ENCODE measurements at places on chromosomes 3 and 15. TPM values are rescaled to one million over a fixed set of nuclear protein-coding genes. Genes with fewer than 3 reads are reported as not detected.

DNA sequence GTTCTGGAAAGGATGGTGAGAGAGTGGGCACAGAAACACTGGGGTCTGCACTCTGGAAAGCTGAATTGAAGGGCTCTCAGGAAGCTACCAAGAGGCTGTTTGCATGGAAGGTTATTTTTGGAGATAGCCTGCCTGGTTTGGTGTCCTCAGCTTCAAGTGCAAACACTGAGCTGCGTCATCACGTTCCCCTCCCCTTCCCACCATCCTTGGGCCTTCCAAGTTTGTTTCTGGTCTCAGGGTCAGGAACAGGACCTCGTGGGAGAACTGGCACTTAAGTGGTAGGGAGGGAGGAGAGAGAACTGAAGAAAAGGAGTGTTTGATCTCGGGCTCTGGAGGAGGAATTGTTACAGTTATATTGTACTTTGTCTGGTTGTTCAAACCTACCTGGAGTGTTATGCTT is 10.6 kb downstream of the ST6GAL1 start:
- no peak for DNase-seq
- peak overlapping the region; percentile 91 for H3K27ac ChIP-seq
- H3K4me1 ChIP-seq: peaks cover 57% of the 10 kb centered on the region
- no peaks in the 10 kb centered on the region for H3K27me3 ChIP-seq
- no peaks in the 10 kb centered on the region for H3K36me3 ChIP-seq

GRCh38 chr15:66369773-66370651 is 13.5 kb upstream of the TIPIN start:
- H3K27ac ChIP-seq: no peak overlapping the region
- H3K4me3 ChIP-seq: no peak overlapping the region
- H3K27me3 ChIP-seq: no peaks in the 10 kb centered on the region
- peak; percentile 49 for DNase-seq

DNA sequence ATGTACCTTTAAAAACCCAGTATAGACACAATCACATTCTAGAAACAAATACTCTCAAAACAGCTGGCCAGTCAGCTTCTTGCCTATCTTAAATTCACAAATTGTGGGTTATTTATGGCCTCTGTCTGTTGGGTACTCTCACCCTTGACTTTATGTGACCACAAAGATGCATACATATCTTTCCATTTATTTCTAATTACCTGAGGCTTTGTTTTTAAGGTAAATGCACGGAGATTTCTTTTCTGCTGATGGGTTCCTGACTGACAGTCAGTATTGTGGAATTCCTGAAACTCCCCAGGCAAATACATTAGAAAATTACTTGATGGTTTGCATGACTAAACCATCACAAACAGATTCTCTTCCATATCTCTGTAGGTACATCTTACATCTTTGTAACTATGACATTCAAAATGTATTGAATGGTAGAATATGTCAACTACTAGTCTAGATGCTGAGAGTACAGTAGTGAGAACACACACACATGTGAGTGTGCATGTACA is 107.7 kb downstream of the EDEM1 start:
- H3K4me1 ChIP-seq: peaks cover 16% of the 10 kb centered on the region
- H3K36me3 ChIP-seq: no peaks in the 10 kb centered on the region
- H3K4me3 ChIP-seq: no peak overlapping the region

DNA sequence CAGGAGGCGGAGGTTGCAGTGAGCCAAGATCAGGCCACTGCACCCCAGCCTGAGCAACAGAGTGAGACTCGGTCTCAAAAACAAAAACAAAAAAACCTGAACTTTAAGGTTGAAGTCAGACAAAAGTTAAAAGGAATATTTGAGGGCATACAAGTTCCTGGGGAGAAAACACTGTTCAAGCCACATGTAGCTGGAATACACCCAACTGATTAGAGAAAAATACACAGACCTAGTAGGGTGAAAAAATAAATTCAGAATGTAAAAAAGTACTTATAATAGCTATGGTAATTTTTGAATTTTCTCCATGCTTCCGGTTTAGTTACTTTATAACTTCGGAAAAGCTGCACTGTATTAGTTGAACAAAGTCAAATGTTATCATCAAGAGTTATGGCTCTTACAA is 42.6 kb upstream of the SNTN start:
- H3K27me3 ChIP-seq: no peaks in the 10 kb centered on the region
- DNase-seq: no peak
- no peak overlapping the region for H3K27ac ChIP-seq
- no peaks in the 10 kb centered on the region for H3K4me1 ChIP-seq
- no peak overlapping the region for H3K4me3 ChIP-seq
- no peaks in the 10 kb centered on the region for H3K36me3 ChIP-seq

DNA sequence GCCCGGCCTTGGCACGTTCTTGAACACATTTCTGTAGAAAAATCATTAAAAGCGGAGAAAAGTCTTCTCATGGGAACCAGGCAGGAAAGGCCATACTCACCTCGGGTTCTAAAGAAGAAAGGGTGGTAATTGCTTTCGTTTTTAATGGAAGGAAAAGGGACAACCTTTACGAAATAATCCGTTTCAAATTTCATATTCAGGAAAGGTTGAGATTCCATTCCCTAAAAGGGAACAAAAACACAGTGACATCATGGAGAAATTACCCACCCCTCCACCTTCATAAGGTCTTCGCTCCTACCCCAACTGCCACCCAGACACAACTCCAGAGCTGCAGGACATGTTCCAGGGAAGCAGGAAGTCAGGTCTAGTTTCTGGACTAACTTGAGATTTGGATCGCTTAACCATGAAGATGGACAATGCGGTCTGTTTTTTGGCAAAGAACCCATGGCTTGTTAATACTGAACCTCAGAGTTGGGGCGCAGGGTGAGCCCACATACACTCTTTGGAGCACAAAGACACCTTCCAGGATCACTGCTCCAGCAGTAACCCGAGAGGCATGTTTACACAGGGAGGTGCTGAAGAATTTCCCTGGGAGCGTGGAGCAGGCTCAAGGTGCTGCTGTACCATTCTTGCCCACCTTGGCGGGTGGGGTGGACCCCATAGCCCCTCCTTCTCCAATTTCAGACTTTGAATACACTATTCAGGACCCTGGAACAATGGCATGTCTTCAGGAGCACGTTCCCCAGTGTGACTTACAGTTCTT is 49.2 kb downstream of the SPATA12 start:
- H3K27ac ChIP-seq: peak overlapping the region; percentile 2
- H3K36me3 ChIP-seq: peaks cover 27% of the 10 kb centered on the region
- H3K4me3 ChIP-seq: no peak overlapping the region
- no peaks in the 10 kb centered on the region for H3K27me3 ChIP-seq
- no peak for DNase-seq

DNA sequence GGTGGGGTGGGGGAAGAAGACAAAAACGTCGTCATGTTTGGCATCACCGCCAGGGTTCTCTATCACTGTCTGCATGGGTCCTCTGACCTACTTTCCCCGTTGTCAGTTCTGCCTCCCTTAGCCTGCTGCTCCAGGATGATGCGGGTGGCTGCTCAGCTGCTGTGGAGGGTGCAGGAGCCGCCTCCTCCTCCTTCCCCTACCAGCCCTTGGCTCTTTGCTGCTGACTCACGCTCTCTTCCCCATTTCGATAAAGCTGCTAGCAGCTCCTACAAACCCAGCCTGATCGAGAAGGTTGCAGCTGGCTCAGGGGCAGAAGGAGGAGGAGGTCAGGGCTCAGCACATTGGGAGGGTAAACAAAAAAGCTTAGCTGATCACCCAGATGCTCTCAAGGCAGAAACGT is 49.5 kb upstream of the SEC13 start:
- no peaks in the 10 kb centered on the region for H3K27me3 ChIP-seq
- DNase-seq: no peak
- H3K4me1 ChIP-seq: no peaks in the 10 kb centered on the region
- H3K36me3 ChIP-seq: no peaks in the 10 kb centered on the region
- H3K27ac ChIP-seq: no peak overlapping the region

DNA sequence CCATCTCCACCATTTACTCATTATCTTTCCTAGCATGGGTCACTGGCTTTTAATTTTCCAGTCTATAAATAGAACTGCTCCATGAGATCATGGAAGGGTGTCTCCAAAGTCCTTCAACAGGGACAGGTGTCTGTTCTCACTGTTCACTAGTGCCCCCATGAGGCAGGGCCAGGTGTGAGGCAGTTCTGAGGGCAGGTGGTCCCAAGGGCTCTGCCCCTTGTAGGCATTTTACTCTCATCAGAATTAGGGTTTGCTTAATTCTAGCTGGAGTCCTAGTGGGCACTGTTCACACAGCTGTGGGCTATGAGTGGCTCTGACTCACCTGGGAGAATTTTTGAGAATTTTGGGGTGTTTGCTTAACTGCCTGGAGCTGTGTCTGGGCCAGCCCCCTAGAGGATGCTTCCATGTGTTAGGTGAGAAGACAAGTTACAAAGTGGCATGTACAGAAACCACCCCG is 248.0 kb upstream of the LYSMD4 start:
- no peak overlapping the region for H3K4me3 ChIP-seq
- H3K36me3 ChIP-seq: no peaks in the 10 kb centered on the region
- no peak for DNase-seq
- H3K27ac ChIP-seq: no peak overlapping the region

DNA sequence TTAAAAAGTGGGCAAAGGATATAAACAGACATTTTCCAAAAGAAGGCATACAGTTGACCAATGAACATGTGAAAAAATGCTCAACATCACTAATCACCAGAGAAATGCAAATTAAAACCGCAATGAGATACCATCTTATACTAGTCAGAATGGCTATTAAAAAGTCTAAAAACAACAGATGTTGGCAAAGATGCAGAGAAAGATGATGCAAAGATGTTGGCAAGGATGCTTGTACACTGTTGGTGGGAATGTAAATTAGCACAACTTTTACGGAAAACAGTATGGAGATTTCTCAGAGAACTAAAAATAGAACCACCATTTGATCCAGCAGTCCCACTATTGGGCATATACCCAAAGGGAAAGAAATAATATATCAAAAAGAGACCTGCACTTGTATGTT is 53.5 kb downstream of the TLNRD1 start:
- peaks cover 13% of the 10 kb centered on the region for H3K27me3 ChIP-seq
- H3K27ac ChIP-seq: no peak overlapping the region
- H3K36me3 ChIP-seq: no peaks in the 10 kb centered on the region

DNA sequence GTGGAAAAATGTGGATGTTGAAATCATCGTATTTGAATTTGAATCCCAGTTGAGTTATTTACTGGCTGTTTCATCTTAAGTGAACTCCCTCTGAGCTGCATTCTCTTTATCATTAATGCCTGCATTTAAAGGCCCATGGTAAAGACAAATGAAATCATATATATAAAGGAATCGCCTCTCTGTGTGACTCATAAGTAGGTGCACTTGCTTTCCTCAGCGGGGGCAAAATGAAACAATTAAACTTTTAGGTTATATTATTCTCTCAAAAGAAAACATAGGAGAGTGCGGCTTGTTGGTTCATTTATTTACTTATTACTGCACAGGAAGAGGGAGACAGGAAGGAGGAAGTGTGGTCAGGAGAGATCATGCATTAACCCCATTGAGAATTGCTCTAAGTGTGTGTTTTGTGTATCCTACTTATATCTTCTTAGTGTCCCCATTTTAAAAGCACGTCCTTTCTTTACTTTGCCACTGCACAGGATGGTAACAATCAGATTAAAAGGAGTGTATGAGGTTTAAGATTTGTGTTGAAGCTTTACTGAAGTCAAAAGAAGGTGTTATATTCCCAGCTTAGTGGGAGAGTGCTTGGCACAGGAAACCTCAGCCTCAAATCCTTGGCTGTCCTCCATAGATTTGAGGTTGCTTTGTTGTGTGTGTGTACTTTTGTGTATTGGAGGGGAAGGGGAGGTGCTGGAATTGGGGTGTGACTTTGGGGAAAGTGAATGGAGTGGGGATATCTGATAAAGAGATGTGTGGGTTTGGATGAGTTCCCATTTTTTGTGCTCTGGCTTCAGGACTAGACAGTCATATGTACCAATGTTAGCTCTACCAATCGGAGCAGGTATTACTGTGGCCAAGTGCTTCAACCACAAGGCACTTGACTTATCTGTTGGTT is 595.8 kb upstream of the NR2F2 start:
- DNase-seq: peak; percentile 82
- H3K27me3 ChIP-seq: no peaks in the 10 kb centered on the region
- no peak overlapping the region for H3K27ac ChIP-seq
- no peaks in the 10 kb centered on the region for H3K36me3 ChIP-seq
- no peaks in the 10 kb centered on the region for H3K4me1 ChIP-seq

- no peaks in the 10 kb centered on the region for H3K4me1 ChIP-seq
- H3K27me3 ChIP-seq: no peaks in the 10 kb centered on the region
- H3K4me3 ChIP-seq: no peak overlapping the region
- H3K36me3 ChIP-seq: no peaks in the 10 kb centered on the region
- no peak overlapping the region for H3K27ac ChIP-seq
- no peak for DNase-seq
Observed at GRCh38 chr3:101634591-101635196, 42.2 kb downstream of the ZBTB11 start.

DNA sequence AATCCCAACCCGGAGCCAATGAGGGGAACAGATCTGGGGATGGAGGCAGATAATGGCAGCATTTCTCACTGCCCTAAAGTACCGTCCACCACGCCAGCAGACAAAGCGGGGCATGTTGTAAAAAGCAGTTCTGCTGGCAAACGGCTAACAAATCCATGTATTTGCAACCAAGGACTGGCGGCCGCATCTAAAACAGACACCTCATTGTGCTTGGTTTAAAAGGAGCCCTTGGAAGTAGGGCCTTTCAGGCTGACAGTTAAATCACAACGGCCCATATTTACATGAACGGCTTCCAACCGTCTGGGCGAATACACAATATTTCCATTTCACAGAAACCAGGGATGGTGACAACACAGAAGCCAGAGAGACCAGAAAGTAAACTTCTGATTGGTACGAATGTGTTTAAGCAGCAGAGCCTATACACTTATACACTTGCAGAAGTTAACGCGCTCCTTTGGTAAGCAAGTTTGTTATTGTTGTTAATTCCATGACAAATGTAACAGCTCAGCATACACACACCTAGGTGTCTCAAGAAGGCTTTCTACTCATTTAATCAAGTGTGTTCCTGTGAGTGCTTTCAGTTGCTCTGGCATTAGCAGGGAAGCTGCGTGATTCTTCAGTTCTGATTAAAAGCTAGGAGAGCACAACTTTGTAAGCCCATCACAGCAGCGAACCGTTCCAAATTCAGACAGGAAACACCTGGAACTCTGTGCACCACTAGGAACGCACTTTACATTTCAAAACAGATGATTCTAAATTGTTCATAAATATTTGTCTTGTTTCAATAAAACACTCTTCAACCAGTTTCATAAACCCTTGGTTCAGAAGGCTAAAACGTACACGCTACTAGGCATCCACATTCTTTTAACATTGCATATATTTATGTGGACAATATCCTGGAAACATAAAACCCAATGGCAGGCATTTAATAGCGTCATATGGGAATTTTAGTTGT is 112.9 kb downstream of the PDZRN3 start:
- DNase-seq: peak; percentile 58
- H3K36me3 ChIP-seq: no peaks in the 10 kb centered on the region
- H3K4me3 ChIP-seq: no peak overlapping the region
- no peak overlapping the region for H3K27ac ChIP-seq
- peaks cover 40% of the 10 kb centered on the region for H3K4me1 ChIP-seq

- peak overlapping the region; percentile 99 for H3K4me3 ChIP-seq
- H3K36me3 ChIP-seq: no peaks in the 10 kb centered on the region
- peaks cover 34% of the 10 kb centered on the region for H3K4me1 ChIP-seq
- H3K27me3 ChIP-seq: no peaks in the 10 kb centered on the region
- peak overlapping the region; percentile 95 for H3K27ac ChIP-seq
- DNase-seq: peak; percentile 61
Observed at GRCh38 chr15:55742498-55742926, 440 bp downstream of the PRTG start.

ALG1L2 gene
- 2.6 TPM for polyA plus RNA-seq

IL17RB gene
- 15.9 TPM for polyA plus RNA-seq

MAN2A2 gene
- 66.3 TPM for polyA plus RNA-seq

ACAN gene
- polyA plus RNA-seq: 0.51 TPM

PROS1 gene
- polyA plus RNA-seq: 40.4 TPM

IL16 gene
- 0.45 TPM for polyA plus RNA-seq

HHLA2 gene
- not detected for polyA plus RNA-seq

Measured in cardiac muscle cell (in vitro differentiated cells and primary cell).